ENCODE measurements at places on chromosomes 4 and X.

DNA sequence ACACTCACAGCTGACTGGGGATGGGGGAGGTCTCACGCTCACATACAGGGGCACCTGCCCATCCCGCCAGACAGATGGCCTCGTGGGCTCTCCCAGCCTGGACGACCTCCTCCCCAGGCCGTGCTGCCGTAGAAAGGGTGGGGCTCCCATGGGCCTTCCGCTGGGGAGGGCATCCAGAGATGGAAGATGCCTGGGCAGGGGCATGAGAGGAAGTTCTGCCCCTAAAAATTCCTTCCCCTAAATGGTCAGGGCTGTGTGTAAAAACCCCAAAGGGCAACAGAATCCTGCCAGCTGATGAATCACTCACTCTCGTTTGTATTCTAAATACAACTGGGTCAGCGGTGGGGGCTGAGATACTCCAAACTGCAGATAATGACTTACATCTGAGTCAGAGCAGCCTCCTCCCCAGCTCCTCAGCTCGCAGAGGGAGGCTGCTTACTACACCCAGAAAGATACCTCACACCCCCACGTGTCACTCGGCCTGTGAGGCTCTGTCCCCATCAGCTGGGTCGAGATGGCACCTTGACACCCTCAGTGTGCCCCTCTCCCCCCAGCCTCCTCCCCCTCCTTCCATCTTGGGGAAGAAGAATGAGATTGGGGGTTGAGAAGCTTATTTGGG, 10.1 kb downstream of the WDR1 start:
- DNase-seq, result no peak

- DNase-seq, result no peak
Observed at GRCh38 chr4:174422893-174423256, 99.4 kb downstream of the HPGD start.

GRCh38 chr4:98470831-98471230, 187.6 kb downstream of the TSPAN5 start:
- DNase-seq, result no peak

- DNase-seq, result no peak
Observed at GRCh38 chr4:4687935-4688727, 146.3 kb upstream of the STX18 start.

GRCh38 chr4:185987961-185988627, 80.9 kb upstream of the TLR3 start:
- DNase-seq, result no peak

GRCh38 chr4:20773144-20773997, 73.1 kb downstream of the PACRGL start:
- peak; percentile 26 for DNase-seq

DNA sequence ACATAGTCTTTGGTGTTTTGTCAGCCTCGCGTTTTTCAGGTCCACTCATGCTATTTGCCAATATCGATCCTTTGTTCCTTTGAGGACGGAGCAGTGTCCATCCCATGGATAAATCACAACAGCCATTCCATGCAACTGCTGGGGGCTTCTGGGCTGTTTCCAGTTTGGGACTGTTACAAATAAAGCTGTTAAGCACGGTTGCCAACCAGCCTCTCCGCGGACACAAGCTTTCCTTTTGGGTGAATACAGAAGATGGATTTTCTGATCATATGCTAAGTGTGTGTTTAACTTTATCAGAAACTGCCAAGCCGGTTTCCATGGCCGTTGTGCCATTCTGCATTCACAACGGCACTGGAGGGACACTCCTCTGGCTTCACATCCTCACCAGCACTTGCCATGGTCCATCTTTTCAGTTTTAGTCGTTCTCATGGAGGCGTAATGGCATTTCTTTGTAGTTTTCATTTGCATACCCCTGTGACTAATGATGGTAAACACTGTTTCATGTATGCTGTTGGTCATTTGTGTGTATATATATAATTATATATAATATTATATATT, 67.8 kb downstream of the ABLIM2 start:
- no peak for DNase-seq

- DNase-seq, result no peak
Observed at GRCh38 chr4:28548594-28548993, 1688.0 kb downstream of the STIM2 start.

GRCh38 chr4:135277068-135277979, 1075.7 kb upstream of the PABPC4L start:
- DNase-seq, result no peak

GRCh38 chr4:13219971-13220370, 264.2 kb downstream of the RAB28 start:
- no peak for DNase-seq

DNA sequence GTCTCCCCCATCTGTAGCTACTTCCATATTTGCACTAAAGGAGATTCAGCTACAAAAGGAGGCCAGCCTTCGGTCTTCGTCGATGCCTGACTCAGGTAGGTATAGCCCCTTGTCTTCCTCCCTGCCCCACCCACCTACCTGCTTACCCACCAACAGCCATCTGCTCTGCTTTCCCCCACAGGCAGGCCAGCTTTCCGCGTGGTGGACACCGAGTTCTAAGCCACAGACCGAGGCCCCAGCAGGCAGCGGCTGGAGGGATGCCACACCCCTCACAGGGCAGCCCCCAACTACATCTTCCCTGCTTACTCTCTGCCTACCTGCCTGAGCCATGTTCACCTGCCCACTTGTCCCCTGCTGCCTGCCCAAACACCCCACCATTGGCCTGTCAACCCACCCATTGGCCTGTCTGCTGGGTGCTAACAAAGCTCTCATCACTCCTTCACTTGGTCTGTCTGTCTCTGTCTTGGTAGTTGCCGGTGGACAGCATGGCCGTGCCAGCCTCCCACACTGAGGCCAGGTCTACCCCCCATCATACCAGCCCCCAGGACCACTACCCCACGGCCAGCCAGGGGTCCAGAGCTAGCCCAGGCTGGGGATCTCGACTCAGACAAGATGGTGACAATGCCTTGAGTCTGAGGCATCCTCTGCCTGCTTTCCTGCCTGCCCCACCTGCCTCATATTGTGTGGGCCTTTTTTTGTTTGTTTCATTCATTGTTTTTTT, 4.1 kb upstream of the USP11 start:
- DNase-seq, result no peak

GRCh38 chrX:23201706-23202105, 132.9 kb upstream of the PTCHD1 start:
- no peak for DNase-seq

GRCh38 chrX:102860235-102860634, 76.8 kb upstream of the RAB40AL start:
- DNase-seq, result no peak

DNA sequence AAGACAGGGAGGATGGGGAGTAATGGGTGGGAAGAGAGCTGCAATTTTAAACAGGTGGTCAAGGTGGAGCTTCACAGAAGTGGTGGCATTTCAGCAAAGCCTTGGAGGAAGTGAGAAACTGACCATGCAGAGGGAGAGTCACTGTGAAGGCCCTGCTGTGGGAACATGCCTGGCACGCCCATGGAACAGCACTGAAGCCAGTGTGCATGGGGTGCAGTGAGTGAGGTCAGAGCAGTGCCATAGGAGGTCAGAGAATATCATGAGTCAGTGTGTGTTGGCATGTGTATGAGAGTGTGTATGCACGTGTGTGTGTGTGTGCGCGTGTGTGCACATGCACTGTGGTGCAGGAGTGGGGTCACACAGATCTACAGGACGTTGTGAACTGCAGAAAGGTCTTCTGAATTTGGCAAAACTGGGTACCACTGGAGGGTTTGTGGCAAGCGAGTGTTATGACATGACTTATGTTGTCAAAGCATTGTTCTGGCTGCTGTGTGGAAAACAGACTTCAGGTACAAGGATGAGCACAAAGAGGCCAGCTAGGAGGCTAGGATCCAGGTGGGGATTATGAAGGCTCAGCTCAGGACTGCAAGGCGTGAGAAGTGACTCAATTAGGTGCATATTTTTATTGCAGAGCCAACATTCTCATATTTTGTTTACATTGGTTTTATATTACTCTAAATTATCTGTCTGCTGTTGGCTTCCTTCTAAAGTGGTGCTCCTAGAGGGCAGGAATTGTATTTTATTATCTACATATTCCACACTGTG, 34.0 kb downstream of the ZNF827 start:
- DNase-seq, result no peak

DNA sequence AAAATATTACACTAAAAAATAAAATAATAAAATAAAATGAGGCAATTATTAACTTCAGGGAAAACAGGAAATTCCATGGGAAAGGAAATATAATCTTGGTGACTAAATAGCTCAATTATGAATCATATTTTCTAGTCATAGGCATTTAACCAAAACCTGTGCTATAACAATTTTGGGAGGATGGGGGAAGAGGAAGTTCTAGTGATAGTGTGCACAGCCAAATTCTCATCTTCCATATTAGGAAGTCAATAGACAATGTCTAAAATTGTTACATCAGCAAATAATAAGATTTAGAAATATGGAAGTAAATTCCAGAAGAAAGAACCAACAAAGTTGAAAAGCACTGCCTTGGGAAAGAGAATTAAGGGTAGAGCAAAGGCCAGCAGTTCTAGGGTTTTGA, 2.8 kb downstream of the AWAT2 start:
- no peak for DNase-seq

DNA sequence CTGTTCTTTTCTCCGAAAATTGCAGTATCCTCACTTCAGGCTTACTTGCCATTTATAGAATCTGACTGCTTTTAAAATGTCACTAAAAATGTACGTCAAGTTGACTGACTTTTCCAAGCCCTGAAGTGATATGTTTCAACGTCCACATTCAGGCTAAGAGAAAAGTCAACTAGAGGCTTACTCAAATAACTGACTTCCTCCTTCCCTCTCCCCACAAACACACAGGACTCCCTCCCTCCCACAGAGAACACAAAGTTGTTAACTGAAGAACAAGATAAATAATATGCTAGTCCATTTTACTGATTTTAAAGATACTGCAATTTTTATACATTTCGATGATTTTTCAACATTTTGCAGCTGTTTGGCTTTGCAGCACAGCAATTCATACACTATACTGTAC, 13.8 kb upstream of the CDKL2 start:
- DNase-seq, result no peak

- no peak for DNase-seq
Observed at GRCh38 chrX:33195698-33196097, 15.7 kb downstream of the DMD start.

GRCh38 chrX:18899796-18900380, 84.0 kb downstream of the PHKA2 start:
- peak; percentile 54 for DNase-seq

DNA sequence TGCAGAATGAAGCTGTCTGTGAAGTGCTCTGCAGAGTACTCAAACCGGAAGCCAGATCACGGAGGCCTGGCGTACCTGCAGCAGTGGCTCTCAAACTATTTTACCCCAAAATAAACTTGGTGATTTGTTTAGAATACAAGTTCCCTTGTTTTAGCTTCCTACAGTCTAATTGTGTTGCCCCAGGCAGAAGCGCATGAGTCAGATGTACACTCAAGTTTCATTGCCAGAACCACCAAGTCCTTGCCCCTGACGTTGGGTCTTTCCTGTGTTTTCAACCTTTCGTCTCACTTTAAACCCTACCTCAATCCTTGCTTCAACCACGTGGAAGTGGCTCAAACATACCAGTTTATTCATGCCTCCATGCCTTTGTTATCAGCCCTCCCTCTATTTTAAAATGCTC, 66.2 kb upstream of the SLC7A11 start:
- DNase-seq, result no peak

- DNase-seq, result no peak
Observed at GRCh38 chrX:44167116-44167515, 176.4 kb downstream of the EFHC2 start.

DNA sequence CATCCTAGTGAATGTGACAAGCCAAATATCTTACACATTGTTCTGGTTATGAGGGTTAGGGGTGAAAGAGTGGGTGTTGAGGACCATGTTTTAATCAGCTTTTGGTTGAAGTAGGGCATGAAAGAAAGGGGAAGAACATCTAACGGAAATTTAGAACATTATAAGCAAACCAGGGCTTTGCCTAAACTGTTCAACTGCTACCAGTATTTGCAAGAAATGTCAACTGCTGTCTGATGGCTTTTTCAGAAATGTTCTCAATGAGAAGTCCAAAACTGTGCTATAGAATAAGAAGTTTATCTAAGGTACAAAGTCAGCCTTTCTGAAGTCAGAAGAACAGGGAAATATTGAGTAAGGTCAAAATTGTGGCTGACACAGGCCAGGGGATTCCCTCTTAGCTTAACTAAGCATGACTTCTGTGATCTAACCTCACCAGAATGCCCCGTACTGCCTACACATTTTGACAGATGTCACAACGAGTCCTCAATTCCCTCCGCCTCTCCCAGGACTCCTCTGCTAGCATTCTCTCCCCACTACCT, 67.1 kb downstream of the DTHD1 start:
- DNase-seq, result peak; percentile 61

DNA sequence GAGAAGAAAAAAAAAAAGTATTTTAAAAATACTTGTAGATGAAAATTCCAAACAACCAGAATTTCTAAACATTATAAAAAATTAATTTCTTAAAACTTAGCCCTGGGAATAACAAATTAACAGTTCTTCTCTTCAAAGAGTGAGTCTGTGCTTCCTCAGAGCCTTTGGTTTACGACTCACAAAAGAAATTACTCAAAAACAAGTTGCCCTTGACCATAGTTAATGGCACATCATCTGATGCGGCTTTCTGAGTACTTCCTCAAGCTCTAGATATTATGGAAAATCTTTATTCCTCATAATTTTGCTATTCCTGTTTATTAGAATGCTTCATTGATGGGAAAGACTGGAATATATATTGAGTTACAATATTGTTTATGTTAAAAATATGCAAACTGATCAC, 23.7 kb downstream of the TAPT1 start:
- DNase-seq, result no peak

- no peak for DNase-seq
Observed at GRCh38 chrX:77264490-77264889, 182.7 kb upstream of the FGF16 start.

GRCh38 chrX:41759817-41760216, 35.8 kb downstream of the GPR82 start:
- DNase-seq, result peak; percentile 40

- DNase-seq, result peak; percentile 21
Observed at GRCh38 chrX:132631579-132632232, 142.9 kb upstream of the MBNL3 start.

DNA sequence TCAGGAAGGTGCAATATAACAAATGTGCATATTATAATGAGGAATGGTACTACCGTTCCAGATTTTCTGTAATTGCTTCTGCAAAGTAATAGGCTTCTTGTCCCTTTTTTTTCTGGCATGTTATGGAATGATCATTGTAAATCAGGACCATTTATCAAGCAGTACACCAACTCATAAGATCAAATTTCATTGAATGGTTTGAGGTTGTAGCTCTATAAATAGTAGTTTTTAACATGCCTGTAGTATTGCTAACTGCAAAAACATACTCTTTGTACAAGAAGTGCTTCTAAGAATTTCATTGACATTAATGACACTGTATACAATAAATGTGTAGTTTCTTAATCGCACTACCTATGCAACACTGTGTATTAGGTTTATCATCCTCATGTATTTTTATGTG, 12.6 kb downstream of the IBSP start:
- no peak for DNase-seq

Measured in GM13977 (cell line).